Neural progenitor cell (in vitro differentiated cells): ENCODE measurements at places on chromosomes 12 and 14.
A peak's percentile ranks its signal among the peaks of the same experiment; 100 is the strongest.

GRCh38 chr12:96416033-96416799 lies 16.0 kb upstream of the CDK17 start:
- DNase-seq = no peak

GRCh38 chr12:40325349-40325960 lies 100.7 kb downstream of the LRRK2 start:
- DNase-seq = peak; percentile 35

DNA sequence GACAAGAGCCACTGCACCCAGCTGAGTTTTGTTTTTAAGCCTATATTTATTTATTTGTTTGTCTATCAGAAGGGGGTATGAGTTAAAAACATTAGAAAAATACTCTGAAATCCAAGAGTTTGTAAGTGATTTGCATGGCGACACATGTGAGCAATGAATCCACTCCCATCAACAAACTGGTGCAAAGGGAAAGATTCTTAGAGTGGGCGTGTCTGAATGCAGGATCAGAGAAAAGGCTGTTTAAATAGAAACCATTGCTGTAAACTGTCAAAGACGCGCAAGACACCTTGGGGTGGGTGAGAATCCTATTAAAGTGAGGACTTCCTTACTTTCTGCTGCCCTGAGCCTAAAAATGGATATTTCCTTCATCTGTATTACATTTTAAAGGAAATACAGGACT lies 51.9 kb downstream of the ZFYVE26 start:
- DNase-seq = no peak

GRCh38 chr14:69612014-69612782 lies 802 bp downstream of the SUSD6 start:
- peak; percentile 80 for DNase-seq

- DNase-seq = no peak
These were observed 156.0 kb downstream of the LRIG3 start for GRCh38 chr12:58764100-58764953.

DNA sequence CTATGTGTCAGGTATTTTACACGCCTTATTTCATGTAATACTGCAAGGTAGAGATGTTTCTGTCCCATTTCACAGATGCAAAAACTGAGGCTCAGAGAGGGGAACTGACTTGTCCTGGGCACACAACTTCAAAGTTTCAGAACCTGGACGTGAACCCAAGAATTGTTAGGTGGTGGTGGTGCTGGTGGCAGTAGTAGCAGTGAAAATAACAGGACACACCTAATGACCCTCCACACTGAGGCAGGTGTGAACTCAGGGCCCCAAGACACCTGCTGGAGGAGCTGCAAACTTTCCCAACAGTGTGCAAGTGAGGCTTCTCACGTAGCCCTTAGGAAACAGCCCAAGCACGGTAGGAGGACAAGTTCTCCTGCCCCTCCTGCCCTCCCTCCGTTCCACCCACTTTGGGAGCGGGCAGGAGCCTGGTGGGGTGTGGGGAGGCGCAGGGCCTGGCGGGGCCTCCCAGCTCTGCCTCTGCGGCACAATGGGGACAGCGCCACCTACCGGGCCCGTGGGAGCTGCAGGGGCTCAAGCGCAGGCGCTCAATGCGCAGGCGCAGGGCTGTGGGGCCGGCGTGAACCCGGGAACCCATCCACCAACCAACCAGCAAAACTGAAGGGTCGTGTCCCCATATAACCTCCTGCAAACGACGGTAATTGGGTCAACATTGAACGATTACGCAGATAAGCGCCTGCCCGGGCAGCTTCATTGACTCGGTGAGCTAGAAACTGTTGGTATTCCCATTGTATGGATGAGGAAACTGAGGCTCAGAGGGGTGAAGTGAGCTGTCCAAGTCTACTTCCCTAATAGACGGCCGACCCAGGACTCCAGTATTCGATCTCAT lies 12.0 kb upstream of the TRPV4 start:
- DNase-seq = peak; percentile 95
